ENCODE measurements at places on chromosomes 6 and 20.

DNA sequence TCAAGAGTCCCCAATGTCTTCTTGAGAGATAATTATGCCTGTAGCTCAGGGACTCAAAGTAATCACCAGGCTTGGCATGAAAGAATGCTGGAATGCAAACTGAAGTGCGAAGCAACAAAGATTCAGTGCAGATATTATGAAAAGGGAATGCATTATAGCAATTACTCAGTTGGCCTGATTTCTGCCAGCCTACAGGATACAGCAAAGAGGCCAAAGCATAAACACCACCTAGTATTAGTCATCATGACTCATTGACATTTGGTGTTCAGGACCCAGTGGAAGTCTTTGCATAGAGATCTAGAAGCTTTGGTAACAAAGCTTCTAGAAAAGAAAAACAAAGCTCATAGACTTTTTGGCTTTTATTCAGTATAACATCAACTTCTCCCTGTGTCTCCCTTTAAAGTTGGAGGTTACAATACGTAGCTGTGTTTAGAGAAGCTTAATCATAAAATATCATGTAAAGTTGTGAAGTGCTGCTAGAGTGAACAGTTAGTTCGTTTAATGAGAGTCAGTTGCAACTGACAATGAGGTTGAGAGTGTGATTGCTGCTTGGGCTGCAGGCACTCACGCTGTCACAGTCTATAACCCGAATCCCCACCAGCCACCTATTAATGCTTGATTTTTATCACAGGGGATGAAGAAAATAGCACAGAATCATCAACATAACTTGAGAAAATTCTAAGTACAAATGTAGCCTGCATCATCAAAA is 932.7 kb downstream of the TFAP2A start:
- no peak for DNase-seq

DNA sequence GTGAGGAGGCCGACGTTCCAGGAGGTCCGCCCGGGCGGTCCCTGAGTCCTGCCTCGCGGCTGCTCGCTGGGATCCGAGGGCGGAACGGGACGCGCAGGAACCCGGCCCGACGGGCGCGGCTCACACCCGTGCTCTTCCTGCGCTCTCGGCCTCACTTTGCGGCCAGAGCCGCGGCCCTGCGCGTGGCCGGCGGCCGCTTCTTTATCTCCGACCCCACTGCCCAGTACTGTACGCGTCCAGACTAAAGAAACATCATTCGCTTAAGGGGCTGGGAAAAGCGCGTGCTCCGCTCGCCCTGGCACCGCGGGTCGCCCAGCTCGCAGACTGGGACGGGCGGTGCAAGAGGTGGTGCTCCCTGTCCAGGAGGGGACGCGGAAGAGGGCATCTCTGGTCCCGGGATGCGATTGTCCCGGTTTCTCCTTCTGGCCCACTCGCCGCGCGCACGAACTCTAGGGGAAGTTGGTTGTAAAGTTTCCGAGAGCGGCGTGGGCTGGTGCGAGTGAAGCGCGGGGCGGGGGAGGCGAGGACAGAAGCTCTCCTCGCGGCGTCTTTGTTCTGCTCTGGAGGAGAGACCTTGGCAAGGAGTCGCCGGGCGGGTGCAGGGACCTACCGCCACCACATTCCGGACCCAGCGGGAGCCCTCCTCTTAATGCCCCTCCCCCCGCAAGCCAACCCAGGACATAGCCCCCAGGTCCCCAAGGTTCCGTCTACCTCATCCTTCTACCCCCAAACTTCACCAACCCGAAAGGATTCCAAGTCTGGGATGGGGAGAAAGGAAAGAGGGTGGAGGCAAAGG is 71.0 kb downstream of the SOX4 start:
- DNase-seq = no peak

DNA sequence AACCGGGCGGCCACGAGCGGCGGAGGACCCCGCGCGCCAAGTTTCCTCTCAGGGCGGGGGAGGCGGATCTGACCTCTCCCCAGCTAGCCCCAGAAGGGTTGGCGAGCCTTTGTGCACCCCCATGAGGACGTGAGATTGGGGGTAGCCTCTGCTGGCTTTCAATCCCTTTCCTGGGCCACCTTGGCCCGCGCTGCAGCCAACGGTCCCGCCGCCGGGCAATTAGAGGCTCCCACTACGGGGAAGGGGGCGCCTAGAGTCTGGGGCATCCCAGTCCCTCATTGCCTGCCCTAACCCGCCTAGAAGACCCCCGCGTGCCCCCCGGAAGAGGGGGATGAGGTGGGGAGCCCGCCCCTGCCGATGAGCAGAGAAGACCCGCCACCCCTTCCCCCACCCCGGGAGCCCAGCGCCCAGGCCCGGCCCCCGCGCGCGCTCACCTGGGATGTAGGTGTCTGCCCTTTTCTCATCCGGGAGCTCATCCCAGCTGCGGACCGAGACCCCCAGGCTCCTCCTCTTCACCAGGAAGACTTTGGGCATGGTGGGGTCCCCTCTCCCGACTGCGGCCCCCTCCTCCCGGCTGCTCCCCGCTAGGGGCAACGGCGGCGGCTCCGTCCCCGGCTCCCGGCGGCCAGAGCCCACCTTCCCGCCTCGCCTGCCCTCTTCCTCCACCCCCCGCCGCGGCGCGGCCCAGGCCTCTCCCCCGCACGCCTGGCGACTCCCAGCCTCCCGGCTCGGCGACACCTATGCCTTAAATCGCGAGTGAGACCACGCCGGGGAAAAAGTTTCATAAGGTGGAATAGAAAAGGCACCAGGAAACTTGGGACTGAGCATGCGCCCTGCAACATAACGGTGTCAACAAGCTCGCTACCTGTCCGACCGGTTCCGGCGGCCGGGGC is at the start of gene OVOL2:
OVOL2 (minus strand) TSS at position 816 of the 893 bp plus-strand sequence; CDS start at position 534, 282 bp downstream.
- DNase-seq = no peak

DNA sequence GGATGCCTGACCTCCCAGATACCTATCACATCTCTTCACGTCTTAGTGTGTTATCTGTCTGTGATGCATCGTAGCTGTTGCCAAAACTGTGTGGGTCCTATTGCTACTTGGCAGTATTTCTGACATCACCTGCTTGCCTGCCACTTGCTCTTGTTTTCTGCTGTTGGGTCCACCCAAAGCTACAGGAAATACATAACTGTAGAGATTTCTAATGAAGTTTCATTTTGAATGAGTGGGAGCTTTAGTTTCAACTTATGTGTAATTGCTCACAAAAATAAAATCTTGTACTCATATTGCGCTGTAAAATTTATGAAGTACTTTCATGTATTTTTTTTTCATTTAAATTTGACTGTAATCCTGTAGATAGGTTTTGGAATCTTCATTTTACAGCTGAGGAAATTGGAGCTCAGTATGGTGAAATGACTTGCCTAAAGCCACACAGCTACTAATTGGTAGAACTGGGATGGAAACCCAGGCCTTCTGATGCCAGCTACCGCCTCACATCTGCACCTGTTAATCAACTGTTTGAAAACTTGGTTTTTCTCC is 113.6 kb upstream of the MAN1A1 start:
- DNase-seq = no peak

GRCh38 chr6:121664158-121664557 is 228.7 kb downstream of the GJA1 start:
- DNase-seq = no peak

GRCh38 chr6:123587838-123588545 is 48.8 kb downstream of the TRDN start:
- DNase-seq = no peak

GRCh38 chr20:32957459-32957858 is 46.8 kb downstream of the SUN5 start:
- no peak for DNase-seq

DNA sequence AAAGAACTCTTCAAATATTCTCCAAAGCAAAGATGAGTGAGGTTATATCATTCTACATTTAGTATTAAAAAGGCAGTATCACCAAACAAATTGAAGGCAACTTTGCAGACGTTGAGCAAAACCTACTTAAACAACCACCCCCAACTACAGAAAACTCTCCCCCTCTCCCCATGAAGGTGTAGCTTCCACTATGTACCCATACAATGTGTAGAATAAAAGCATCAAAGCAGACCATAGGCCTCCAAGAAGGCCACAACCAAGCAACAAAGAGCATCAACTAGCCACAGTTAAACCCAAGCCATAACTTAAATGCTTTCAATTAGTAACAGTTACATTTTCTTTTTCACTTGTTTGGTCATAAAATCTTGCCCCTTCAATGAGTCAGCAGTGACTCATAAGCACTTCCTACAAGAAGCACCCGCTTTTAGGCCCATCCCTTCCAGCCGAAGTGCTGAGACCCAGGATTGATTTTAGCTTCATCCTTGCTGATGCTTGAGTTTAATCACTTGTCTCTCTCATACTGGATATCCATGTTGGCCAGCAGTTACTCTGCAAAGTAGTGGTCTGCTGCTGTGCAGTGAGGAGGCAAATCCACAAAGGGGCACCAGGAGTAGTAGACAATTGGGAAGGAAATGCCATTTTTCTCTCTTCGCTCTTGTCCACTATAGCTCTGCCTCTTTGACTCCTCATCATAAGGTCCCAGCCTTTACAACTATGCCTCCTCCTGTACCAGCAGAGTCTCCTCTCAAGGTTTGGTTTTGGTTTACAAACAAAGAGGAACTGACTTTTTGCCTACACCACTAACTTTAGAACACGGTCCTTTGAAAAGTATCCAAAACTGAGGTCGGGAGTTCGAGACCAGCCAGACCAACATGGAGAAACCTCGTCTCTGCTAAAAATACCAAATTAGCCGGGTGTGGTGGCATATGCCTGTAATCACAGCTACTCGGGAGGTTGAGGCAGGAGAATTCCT is 8.4 kb upstream of the NUP153 start:
- DNase-seq = no peak

GRCh38 chr6:14875481-14876063 is 370.3 kb upstream of the JARID2 start:
- no peak for DNase-seq

GRCh38 chr6:41189967-41190366 is 11.0 kb downstream of the TREML2 start:
- DNase-seq = no peak

- no peak for DNase-seq
Measured at GRCh38 chr6:111813677-111814310, 59.5 kb downstream of the FYN start.

GRCh38 chr6:1335367-1336037 is 23.6 kb downstream of the FOXQ1 start:
- no peak for DNase-seq

DNA sequence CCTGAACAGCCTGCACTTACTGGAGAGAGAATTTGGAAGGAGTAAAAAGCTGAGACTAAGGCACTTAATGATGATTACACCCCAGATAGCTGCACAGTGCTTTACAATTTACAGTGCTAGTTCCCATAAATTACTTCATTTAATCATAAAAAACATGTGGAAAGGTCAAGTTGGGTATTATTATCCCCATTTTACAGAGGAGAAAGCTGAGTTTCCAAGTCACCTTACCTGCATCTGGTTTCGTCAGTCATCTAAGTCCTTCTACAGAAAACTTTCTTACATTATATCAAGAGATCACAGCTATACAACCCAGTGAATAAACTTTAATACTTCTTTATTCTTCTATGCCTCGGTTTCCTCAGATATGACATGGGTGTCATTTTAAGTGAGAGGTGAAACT is 3.3 kb downstream of the PTPRK start:
- no peak for DNase-seq

DNA sequence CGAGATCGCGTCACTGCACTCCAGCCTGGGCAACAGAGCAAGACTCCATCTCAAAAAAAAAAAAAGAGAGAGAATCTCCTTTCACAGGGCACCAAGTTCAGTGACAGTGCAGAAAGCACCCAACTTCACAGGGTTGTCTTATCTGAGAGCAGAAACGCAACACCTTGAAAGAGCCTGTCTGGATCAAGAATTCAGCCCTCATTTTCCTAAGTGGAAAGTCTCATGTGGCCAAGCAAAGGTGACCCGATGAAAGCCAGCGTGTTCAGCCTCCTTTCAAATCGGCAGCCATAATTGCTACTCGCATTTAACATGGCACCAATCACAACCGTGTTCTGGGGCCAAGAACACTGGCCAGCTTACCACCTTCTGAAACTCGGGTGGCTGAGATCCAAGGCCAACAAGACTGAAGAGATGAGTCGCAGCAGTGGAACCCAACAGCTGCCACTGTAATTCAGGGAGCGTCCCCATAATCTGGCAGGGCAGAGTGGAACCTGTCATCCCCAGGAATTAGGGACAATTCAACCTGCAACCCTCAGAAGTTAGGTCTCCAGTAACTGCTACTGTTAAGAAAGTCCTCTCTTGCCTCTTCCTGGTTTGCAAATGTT is 536.7 kb upstream of the JARID2 start:
- DNase-seq = no peak

GRCh38 chr20:56202493-56203077 is 45.9 kb upstream of the MC3R start:
- no peak for DNase-seq

DNA sequence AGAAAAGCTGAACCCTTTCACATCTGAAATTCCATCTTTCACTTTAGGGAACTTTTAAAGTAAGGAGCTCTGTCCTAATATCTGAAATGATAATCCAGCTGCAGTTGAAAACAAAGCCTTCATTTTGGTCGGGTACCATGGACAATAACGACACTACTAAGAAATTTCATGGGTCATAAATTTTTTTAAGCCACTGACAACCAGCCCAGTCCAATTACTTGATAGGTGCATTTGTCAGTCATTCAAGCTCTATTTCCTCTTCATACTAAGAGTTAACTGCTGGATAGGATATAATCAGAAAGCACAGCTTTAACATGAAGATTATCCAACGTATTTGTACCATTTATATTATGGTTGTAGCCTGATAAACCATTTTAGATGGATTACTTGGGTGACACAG is 52.5 kb downstream of the MMUT start:
- no peak for DNase-seq

DNA sequence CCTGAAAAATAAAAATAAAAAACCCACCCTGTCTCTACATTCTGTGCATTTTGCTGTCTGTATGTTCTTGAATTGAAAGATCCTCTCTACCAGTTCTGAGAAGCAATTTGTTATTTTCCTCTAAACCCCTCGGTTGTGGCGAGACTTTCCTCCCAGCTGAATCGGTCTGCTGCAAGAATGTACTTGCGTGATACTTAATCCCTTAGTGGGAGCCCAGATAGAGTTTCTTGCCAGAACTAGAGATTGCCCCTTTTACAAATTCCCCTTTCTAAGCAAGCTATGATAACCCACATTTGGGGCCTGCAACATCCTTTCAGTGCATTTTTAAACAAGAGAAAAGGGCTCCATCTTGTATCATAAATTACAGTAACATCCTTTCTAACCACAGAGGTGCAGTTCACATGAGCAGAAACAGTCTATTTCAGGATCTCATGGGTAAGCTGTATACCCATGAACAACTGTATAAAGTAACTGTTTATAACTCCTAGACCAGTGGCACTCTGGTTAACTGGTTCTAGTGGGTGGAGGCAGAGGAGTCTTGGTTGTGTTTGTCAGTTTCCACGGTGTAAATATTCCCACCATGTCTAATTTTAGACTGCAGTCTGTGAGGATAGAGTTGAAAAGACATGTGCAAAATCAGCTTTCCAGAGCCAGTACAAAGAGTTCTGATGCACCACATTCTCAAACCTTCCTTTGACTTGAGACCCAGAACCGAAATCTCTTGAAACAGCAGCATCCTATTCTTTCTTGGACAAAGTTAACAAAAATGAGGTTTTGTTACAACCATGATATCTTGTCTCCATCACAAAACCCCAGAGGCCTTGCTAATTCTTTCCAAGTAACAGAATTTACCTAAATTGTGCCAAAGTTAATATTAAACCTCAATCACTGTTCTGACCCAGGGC is 113.1 kb upstream of the ZNF217 start:
- no peak for DNase-seq

GRCh38 chr6:10177704-10178103 is 237.2 kb downstream of the TFAP2A start:
- no peak for DNase-seq

GRCh38 chr6:143570147-143570853 is 58.8 kb upstream of the FUCA2 start:
- DNase-seq = no peak

GRCh38 chr6:113060664-113061063 is 713.5 kb downstream of the RFPL4B start:
- no peak for DNase-seq
